ENCODE measurements at places on chromosomes 3 and 15.

DNA sequence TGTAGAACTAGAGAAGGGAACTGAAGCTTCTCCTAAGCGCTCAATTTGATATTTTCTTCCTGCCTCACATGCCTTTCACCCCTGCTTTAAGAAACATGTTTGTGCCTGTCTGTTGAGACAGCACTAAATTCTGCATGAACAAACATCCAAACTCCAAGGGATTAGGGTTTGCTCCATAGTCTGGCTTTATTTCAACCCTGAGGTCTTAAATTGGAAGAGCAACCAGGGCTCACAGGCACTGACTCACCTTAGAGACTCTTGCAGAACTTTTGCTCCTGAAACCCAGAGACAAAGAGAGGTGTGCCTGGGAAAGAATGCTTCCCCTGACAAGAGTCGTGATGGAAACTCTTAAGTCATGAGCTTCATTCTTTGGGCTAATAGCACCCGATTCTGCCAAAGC is 393.9 kb upstream of the MCTP2 start:
- DNase-seq = no peak

- DNase-seq = peak; percentile 48
These were observed 197.2 kb upstream of the CTNNB1 start for GRCh38 chr3:41002104-41002503.

DNA sequence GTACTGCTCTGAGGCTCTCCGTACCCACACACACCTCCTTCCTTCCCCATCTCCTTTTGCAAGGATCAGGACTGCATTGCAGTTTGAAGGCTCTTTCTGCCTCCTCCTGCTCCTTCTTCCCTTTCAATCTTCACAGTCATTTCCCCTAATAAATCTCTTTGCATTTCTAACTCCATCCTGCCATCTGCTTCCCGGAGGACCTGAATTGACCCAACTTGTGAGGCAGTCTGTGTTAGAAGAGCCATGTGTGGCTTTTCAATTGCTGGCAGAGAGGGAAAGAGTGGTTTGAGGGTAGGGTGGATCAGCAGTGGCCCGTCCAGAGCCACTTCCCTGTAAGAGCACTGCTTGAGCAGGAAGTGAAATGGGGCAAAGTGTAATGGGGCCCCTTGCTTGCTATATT is 35.8 kb downstream of the ANAPC13 start:
- no peak for DNase-seq

- no peak for DNase-seq
These were observed at the start of gene GLDN for GRCh38 chr15:51341366-51342226. Gene GLDN, plus strand, starts transcription at chr15:51341655. Its CDS starts 30 bp downstream, at chr15:51341685.

GRCh38 chr15:26711445-26711844 is 61.4 kb downstream of the GABRB3 start:
- no peak for DNase-seq

DNA sequence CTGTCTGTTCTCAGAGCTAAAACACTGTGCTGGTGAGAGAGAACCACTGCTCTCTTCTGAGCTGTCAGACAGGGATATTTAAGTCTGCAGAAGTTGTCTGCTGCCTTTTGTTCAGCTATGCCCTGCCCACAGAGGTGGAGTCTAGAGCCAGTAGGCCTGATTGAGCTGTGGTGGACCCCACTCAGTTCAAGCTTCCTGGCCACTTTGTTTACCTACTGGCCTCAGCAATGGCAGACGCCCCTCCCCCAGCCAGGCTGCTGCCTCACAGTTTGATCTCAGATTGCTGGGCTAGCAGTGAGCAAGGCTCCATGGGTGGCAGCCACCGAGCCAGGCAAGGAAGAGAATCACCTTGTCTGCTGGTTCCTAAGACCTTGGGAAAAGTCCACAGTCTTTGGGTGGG is 21.0 kb upstream of the CACNA1D start:
- no peak for DNase-seq

- no peak for DNase-seq
These were observed 37.8 kb upstream of the BCL6 start for GRCh38 chr3:187783098-187783497.

- DNase-seq = peak; percentile 52
These were observed 848 bp downstream of the NCEH1 start for GRCh38 chr3:172709774-172710663.

DNA sequence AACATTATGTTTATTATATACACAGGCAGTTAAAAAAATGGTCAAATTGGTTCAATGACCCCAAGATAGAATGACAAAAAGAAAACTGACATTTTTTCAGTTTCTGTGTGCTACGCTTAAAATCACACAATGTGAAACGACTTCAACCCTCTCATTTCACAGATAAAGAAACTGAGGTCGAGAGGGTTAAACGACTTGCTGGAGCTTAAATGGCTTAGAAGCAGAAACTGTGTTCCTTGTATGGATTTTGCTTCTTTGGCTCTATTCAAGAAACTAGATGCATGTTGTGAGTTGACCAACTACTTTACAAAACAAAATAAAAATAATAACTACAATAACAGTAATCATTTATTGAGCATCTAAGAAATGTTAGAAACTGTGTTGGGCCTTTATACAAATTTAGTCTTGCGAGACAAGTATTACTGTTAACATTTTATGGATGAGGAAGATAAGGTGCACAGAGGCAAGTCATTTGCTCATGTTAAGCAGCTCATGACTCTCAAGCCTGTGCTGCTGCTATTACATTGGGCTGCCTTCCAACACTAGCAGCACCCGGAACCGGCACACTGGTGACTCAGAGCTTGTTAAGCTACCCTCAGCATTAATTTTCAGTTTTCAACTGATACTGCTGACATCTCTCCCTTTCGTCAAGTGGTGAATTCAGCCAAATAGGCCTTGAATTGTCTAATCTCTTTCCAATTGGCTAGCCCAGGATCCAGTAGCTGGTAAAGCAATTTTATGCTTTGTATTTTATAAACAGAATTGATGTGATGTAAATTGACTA is 487.6 kb downstream of the NAALADL2 start:
- DNase-seq = peak; percentile 61

GRCh38 chr3:150449169-150449721 is 41.1 kb downstream of the TSC22D2 start:
- DNase-seq = no peak

GRCh38 chr3:53671192-53671960 is 174.8 kb downstream of the CHDH start:
- peak; percentile 85 for DNase-seq

DNA sequence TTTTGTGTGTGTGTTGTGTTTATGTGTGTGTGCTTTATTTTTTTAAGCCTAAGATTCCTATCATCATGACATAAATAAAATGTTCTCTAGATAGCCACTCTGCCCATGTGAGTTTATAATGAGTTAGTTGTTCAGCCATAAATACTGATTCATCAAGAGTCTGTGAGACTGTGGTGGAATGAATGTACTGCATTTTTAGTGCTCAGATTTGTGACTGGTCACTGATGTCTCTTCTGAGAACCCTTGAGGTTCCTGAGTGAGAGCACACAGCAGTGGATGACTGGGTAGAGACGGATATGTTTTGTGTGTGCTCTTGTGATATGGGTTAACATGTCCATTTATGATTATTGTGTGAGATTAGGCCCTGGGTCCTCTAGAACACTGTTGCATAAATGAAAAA is 51.2 kb downstream of the SETD5 start:
- DNase-seq = no peak

DNA sequence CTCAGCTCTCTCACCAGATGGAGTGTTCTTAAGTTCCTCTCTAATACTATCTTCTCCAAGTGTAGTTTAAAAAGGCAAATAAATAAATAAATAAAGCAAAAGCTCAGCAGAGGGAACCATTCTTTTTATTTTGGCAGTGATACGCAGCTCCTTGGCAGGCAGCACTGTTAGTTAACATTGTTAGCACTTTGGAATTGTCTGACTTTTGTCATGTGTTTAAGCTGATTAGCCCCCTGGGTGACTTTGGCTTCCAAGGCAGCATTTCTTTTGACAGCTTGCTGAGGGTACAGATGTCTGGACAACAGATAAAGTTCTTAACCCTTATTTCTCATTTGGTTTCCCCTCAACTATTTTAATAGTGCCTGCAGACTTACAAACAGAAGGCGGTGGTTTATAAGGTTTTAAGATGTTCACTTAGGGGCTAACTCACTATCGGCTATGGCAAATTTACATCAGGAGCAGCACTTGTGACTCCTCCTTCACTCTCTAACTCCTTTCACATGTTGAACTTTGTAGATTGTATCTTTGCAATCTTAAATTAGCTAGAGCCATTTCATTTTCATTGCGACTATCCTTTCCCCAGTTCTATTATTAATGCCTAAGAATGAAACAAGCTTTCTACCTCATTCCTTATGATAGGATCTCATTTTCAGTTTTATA is 213.4 kb downstream of the ZBBX start:
- DNase-seq = peak; percentile 39

DNA sequence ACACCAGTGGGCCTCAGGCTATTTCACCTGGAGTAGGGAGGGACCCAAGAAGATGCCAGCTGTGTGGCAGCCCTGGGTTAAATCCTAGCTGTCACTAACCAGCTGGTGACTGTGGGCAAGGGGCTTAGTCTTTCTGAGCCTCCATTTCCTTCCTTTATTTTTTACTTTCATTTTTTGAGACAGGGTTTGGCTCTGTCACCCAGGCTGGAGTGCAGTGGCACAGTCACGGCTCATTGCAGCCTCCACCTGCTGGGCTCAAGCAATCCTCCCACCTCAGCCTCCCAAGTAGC is 108.0 kb upstream of the SMAD3 start:
- no peak for DNase-seq

GRCh38 chr15:70892912-70893560 is 410 bp downstream of the LRRC49 start:
- peak; percentile 86 for DNase-seq

DNA sequence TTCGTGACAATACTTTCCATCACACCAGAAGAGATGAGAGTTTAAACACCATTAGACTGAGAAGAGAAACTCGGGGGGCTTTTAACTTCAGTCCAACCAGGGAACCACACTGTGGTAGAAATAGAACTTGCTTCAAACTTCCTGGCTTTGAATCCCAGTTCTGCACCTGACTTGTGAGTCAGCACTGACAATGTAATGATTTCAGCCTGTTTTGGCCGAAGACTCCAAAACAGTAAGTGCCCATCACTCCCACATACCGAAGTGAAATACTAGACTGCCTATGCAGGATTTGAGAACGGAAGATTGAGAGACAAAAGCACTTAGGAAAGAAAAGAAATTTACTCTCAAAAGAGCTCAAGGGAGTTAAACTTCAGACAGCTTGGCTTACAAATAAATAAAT is 27.0 kb downstream of the C2CD4B start:
- DNase-seq = no peak

- no peak for DNase-seq
These were observed 4.2 kb upstream of the SH2D7 start for GRCh38 chr15:78087951-78088772.

Data from NCI-H1105 treated with DMSO at 0.1 percent for 48 hours (cell line).